Neural crest cell (in vitro differentiated cells): ENCODE measurements at places on chromosomes 16 and 17.

GRCh38 chr16:62712566-62712965, 676.3 kb upstream of the CDH8 start:
- no peak for DNase-seq

- no peak for DNase-seq
Measured at GRCh38 chr17:31882571-31882970, 18.9 kb downstream of the UTP6 start.

DNA sequence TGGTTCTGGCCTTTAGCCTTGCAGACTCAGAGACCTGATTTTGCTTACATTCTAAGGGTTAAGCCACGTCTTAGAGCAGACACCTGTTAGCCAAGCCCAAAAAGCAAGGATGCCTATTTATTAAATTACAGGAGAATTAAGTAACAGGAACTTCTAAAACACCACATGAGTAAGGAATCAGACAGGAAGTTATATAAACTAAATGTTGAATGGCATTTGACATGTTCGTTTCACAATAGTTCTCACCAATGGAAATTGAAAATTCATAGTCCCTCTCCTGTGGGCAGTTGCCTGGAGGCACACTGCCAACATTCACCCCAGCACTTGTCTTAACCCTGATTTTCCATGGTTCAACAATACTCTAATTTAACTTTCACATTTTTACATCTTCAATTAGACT, 9.0 kb downstream of the KRTAP9-7 start:
- no peak for DNase-seq

DNA sequence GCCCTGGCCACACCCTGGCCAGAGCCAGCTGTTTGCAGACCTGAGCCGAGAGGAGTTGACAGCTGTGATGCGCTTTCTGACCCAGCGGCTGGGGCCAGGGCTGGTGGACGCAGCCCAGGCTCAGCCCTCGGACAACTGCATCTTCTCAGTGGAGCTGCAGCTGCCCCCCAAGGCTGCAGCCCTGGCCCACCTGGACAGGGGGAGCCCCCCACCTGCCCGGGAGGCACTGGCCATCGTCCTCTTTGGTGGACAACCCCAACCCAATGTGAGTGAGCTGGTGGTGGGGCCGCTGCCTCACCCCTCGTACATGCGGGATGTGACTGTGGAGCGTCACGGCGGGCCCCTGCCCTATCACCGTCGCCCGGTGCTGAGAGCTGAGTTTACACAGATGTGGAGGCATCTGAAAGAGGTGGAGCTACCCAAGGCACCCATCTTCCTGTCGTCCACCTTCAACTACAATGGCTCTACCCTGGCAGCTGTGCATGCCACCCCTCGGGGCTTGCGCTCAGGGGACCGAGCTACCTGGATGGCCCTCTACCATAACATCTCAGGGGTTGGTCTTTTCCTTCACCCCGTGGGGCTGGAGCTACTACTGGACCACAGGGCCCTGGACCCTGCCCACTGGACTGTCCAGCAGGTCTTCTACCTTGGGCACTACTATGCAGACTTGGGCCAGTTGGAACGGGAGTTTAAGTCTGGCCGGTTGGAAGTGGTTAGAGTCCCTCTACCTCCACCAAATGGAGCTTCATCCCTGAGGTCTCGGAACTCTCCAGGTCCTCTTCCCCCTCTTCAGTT, 578 bp downstream of the AOC2 start:
- DNase-seq, result no peak

- no peak for DNase-seq
Measured at GRCh38 chr17:323721-324571, 28.7 kb downstream of the RPH3AL start.

- no peak for DNase-seq
Measured at GRCh38 chr17:61383689-61384201, 15.9 kb upstream of the TBX2 start.

- DNase-seq, result no peak
Measured at GRCh38 chr17:40283662-40284061, 4.0 kb upstream of the CDC6 start.

DNA sequence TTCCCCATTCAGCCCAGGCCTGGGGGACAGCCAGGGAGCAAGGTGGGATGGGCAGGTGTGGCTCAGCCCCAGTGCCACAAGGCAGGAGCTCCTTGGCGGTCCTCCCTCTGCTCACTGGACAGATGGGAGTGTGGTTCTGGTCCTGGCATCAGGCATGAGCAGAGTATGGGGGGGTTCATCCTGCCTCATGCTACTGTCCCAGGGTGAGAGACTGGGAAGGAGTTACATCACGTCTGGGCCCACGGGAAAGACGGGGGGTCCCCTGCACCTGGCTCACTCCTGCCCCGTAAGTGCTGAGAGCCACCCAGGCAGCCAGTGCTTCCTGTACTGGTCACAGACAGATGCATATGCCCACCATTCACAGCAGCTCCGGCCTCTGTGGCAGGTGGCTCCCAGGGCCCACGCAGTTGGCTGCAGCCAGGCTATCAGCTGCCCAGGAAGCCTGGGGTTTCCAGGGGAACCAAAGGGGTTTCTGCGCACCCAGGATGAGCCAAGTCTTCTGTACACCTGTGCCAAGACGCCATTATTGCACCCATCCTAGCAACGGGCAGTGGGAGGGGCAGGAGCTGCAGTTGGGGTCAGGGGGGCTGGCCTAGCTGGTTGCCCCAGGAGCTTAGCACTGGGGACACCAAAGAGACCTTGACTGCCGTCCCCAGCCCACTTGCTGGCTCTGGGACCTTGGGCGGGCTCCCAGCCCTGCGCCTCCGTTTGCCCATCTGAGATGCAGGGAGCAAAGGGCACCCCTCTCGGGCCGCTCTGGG, 1.9 kb downstream of the BAIAP3 start:
- DNase-seq, result no peak

- peak; percentile 17 for DNase-seq
Measured at GRCh38 chr16:53920988-53921387, 217.0 kb downstream of the FTO start.

GRCh38 chr17:34638526-34639260, 59.3 kb downstream of the TMEM132E start:
- DNase-seq, result no peak

DNA sequence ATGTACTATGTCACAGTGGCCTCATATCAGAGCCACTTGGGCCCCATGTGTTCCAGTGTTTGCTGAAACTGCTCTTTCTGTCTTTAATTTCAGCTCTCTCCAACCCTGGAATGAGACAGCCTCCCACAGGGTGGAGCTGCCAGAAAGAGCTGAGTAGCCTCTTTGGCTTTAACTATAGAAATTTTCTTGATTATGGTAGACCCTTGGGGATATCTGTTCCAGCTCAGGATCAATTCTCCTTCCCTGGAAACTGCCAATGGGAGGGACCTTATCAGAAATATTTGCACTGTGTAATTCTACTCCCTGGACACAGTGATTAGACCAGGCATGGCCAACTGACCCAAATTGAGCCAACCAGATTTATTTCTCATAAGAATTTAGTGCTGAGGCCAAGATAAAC, 39.0 kb upstream of the KDM8 start:
- DNase-seq, result no peak

GRCh38 chr17:77894126-77894956, 64.2 kb upstream of the TNRC6C start:
- DNase-seq, result no peak

DNA sequence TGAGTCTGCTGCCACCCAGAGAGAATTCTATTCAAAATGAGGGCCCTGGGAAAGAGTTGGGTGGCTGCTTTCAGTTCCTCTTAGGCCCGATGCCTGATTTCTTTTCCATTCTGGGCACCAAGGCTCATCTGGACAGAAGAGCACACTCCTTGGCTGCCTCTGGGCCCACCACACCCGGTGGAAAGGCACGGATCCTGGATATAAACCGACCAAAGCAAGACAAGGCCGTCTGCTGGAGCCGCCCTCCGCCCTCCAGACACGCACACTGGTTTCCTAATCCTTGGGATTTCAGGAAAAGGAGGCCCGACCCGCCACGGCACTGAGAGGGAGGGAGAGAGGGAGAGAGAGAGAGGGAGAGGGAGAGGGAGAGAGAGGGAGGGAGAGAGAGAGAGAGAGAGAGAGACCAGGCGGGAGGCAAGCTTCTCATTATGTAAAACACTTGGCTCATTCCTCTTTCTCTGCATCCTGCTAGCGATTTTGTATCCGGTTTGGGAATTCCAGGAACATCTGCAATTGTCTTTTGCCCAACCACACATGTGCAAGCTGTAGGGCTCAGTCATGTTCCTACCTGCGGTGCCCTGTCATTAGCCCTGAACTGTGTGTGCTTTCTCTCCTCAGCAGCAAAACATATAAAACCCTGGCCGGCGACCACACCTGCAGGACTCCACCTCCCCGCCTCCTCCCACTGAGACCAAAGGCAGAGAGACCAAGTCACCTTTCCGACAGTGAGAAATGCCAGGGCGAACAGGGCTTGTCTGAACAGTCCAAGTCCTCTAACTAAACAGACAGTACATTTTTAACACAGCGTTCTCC, 347.2 kb downstream of the SOX9 start:
- no peak for DNase-seq
